Lung microvascular endothelial cell (primary cell): ENCODE measurements at places on chromosomes 1 and 21. TPM values are rescaled to one million over a fixed set of nuclear protein-coding genes. Genes with fewer than 3 reads are reported as not detected.

- no peak for DNase-seq
Measured at GRCh38 chr1:74426208-74426937, 86.0 kb downstream of the LRRC53 start.

DNA sequence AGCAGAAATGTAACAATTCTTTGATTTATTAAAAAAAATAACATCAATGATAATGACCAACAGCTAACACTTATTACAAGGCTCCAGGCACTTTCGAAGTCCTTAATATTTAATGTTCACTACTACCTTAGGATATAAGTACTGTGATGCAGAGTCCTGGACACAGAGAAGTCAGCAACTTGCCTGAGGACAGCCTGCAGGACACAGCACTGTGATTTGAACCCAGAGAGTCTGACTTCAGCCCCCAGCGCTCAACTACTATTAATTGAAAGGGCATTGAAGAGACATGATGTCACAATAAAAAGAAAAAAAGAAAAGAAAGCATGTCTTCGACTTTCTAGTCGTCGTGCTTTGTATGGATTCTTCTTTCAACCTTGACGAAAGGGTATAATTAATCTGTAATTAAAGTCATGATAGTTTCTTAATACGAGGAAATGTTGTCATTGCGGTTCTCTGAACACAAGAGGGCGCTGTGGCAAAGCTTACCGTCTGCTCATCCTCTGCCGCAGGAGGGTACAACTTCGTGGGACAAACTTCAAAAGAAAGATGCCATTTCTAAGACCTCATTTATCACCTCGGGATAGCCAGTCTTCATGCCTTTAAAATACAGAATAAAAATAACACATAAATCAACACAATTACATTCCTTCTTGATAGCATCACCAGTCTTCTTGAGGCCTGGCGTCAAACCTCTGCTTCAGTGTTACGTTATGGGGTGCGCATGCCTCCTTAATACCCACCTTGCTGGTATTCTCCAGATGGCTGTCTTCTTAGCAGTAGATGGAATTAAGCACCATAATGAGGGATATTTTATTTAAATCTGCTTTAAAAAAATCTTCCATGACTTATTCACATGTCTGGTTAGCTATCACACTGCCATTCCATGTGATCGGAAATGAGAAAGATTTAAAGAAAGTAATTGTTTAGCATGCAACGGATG is 240.1 kb downstream of the DISC1 start:
- peak; percentile 75 for DNase-seq

- no peak for DNase-seq
Measured at GRCh38 chr21:37461479-37461878, 94.9 kb downstream of the DYRK1A start.

GRCh38 chr1:115641762-115642167 is at the start of gene VANGL1:
Gene VANGL1, plus strand, starts transcription at chr1:115641970. Its CDS starts 9,444 bp downstream, at chr1:115651414.
- DNase-seq, result peak; percentile 83

- DNase-seq, result peak; percentile 69
Measured at GRCh38 chr1:108016451-108016920, 51.5 kb upstream of the VAV3 start.

- no peak for DNase-seq
Measured at GRCh38 chr1:35470977-35471613, 86.1 kb downstream of the KIAA0319L start.

- no peak for DNase-seq
Measured at GRCh38 chr21:35275776-35276175, 226.7 kb upstream of the RUNX1 start.

- DNase-seq, result no peak
Measured at GRCh38 chr1:213337025-213337678, 286.1 kb downstream of the RPS6KC1 start.

DNA sequence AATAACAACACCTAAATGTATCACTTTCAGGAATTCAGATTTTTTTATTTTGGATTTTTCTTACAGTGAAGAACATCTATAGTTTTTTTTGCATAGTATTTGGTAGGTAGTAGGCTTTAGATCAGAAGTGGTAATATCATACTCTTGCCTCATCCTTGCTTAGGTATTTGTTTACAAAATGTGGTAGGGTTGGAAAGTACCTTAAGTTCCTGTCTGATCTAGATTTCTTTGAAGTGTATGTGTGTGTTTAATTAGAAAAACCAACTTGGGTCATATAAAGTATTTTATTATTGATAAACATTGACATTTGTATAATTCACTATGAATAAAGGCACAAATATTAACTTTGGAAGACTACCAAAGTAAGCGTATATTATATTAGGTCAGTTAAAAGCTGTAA is 85.3 kb upstream of the GPR88 start:
- peak; percentile 7 for DNase-seq

DNA sequence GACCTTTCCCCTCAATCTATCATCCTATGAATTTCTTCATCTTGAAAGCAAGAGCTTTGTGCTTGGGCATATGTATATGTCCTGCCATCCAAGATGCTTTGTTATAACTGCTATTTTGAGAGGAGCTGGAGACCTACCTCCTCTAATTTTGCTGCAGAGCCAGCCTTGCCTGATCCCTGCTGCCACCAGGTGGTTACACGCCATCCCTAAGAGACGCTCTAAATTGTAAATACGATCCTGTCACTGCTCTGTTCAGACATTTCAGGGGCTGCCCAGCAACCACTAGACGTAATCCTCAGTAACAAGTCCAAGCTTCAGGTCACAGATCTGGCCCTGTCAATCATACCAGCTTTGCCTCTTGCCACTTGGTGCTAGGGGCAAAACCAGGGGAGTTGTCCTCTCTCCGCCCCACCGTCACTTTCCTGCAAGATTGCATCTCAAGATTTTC is 32.9 kb downstream of the GPA33 start:
- DNase-seq, result peak; percentile 16

DNA sequence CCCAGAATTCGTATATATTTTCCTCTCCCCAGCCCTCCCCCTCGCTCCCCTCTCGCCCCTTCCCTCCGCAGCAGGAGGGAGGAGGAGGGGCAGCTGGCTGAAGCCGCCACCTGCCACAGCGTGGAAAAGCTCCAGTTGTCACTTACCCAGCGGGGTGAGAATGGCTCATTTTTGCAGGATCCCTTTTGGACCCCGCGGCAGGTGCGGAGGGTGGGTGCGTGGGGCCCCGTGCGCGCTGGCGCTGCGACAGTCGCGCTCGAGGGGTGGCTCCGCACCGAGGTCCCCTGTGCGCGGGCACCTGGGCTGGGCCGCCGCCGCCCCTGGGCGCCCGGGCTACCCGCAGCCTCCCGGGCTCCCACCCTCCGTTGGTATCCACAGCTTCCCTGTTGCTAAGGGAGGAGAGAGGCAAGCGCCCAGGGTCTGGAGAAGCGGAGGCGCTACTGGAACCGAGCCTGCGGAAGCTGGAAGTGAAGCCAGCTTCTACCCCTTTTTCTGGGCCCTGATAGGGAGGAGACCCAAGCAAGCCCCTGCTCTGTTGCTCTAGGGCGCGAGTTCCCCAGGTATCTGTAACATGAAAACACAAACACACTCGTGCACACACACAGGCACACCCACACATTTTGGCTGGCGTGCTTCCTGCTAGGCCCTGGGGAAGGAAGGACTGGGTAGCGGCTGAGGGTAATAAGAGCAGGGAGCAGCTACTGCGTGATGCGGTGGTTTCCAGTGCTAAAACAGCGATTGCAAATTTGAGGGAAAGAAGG is at the start of gene ERICH3:
Gene ERICH3 (minus strand): TSS at position 442 of the 761 bp plus-strand sequence. CDS start 273 bp downstream, at position 169.
- DNase-seq, result no peak

- DNase-seq, result peak; percentile 79
Measured at GRCh38 chr1:40039245-40039756, 1.2 kb upstream of the CAP1 start.

DNA sequence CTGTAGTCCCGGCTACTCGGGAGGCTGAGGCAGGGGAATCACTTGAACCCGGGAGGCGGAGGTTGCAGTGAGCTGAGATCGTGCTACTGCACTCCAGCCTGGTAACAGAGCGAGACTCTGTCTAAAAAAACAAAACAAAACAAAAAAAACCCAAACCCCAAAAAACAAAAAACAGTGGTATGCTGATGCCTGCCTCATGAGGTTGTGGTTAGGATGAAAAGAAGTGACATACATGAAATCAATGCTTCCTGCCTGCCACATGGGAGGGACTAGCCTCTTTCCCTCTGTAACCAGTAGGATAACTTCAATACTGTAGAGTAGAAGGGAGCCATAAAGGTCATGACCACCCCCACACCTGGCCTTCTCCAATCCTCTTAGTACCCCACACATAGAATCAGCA is 55.2 kb downstream of the TENT5C start:
- no peak for DNase-seq

DNA sequence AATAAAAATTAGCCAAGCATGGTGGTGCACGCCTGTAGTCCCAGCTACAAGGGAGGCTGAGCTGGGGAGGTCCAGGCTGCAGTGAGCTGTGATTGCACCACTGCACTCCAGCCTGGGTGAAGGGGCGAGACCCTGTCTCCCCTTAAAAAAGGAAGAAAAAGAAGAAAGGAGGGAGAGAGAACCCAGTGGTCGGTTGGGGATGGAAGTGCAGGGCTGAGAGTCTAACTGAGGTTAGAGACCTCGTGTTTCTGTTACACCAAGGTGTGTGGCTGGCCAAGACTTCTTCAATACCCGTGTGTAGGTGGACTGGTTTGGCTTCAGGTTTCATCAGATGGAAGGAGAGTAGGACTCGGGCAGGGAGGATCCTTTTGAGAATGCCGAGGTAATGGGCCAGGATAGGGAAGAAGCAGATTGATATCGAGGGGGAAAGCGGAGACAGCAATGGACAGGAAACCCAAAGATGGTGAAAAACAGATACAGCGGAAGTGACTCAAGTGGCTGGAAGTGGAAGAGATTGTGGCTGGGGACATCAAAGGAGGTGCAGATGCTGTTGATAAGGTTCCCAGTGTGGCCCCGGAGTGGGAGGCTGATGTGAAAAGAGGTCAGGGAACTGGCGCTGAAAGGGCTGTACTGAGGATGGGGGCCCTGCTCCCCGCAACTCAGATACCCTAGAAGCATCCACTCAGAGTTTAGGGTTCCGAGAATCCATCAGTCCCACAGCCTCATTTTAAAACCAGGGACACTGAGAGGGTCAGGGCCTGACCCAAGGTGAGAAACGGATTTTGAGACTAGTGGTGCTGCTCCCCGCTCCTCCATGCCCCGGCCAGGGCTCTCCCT is 681 bp upstream of the UBXN10 start:
- peak; percentile 14 for DNase-seq

DNA sequence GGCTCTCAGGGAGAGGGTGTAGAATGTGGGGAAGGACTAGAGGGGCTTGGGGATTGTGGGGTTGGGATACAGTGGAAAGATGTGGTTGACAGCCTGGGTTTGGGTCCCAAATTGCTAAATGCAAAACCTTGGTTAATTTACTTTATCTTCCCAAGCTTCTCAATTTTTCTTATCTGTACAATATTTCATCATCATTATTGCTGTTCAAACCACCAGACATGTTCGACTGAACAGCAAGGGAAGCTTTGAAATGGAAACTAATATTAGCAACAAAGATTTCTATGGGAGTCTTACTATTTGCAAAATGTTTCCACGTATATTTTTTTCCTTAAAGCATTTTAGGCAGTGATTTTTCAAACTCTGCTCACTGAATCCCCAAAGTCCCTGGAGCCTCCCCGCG is 67.0 kb upstream of the KAZN start:
- DNase-seq, result no peak

DNA sequence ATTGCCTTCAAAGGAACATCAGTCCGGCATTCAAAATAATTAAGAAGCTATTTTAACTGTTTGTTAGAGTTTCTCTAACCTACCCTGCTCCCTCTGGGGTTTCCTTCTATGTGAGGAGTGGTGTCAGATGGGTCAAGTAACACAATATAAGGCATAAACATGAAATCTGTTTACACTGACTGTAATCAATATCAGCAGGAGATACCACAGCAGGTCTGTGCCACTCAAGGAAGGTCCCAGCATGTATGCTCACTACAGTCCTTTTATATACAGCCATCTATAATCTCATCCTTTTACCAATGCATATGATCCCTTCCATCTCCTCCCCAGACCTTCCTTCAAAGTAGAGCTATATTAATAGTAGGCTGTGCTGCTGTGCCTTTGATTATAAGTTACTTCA is 25.4 kb downstream of the EEIG2 start:
- DNase-seq, result no peak

DNA sequence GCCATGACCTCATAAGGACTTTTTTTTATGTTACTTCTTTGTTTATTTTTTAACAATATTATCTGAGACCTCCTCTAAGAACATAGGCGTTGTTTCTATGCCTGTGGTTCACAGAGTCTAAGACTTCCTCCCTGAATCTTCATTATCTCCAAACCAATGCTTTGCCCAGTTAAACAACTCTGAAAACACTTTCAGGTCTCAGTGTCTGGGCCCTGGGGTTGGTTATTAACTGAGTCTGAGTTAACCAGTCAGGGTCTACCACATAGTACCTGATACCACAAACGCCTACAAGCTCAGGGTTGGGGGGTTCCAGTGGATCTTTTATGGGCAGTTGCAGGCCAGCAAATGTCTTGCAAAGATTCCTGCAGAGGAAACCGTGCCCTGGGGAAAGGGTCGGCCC is 138.2 kb downstream of the AJAP1 start:
- no peak for DNase-seq

- no peak for DNase-seq
Measured at GRCh38 chr1:153932156-153933131, 9.7 kb upstream of the GATAD2B start.

DNA sequence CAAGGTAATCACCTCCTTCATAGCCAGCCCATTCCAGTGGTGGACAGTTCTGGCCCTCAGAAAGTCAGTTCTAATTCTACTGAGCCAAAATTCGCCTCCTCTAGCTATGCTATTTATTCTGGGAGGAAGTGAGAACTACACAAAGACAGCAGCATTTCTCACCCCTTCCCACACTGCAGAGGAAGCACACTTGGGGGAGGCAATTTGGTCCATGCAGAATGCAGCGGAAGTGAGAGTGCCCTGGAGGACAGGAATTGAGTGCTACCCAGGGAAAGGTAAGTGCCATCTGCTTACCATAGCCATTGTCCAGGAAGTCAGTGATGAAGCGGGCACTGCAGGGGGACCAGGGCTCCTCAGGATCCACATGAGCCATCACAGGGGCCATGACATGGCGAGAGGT is 3.7 kb downstream of the ADAMTS4 start:
- no peak for DNase-seq

GRCh38 chr1:165543532-165544438 is at the start of gene LRRC52:
Gene LRRC52, plus strand, starts transcription at chr1:165544000. Its CDS starts 297 bp downstream, at chr1:165544297.
- DNase-seq, result peak; percentile 52

Gene BCL2L15
- total RNA-seq, result under 0.01 and 0.22 TPM in 2 replicates

Gene NEXN
- total RNA-seq, result 1.3 and 6.3 TPM in 2 replicates

Gene NES
- 32.9 and 57.3 TPM in 2 replicates for total RNA-seq

Gene TMEM234
- 8.7 and 11.1 TPM in 2 replicates for total RNA-seq

Gene ASTN1
- not detected in 2 replicates for total RNA-seq
